ENCODE measurements at places on chromosomes 7 and 10.

DNA sequence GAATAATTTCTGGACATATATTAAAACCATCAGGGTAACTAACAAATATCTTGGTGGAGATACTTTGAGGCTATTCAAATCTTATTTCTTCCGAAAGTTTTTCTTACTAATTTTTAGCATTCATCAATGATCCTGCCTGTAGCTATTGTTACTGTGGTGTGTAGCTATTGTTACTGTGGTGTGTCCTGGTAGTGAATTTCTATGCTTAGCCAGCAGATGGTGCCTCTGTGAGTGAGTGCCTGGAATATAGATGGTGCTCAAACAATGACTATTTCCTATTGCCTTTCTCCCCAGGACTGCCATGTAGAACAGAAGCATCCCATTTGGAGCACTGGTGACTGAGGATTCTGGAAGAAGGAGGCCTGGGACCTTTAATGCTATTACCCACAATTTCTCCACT lies 245.7 kb downstream of the CCSER2 start:
- no peak for DNase-seq

DNA sequence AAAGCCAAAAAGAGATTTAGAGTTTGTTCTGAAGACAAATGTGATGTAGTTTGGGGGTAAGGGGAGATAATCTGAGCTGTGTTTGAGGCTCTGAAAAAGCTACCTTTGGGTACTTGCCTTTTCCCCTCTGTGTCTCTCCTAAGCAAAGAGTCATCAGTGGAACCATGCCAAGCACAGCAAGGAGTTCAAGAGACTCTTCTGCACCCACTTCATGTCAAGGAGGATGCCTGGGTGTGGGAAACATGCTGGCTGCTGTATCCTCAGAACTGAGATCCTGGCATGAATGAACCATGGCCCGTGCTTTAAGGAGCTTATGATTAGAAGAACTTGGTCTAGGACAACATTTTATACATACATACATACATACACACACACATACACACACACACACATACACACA lies 142.9 kb downstream of the NOC3L start:
- no peak for DNase-seq

DNA sequence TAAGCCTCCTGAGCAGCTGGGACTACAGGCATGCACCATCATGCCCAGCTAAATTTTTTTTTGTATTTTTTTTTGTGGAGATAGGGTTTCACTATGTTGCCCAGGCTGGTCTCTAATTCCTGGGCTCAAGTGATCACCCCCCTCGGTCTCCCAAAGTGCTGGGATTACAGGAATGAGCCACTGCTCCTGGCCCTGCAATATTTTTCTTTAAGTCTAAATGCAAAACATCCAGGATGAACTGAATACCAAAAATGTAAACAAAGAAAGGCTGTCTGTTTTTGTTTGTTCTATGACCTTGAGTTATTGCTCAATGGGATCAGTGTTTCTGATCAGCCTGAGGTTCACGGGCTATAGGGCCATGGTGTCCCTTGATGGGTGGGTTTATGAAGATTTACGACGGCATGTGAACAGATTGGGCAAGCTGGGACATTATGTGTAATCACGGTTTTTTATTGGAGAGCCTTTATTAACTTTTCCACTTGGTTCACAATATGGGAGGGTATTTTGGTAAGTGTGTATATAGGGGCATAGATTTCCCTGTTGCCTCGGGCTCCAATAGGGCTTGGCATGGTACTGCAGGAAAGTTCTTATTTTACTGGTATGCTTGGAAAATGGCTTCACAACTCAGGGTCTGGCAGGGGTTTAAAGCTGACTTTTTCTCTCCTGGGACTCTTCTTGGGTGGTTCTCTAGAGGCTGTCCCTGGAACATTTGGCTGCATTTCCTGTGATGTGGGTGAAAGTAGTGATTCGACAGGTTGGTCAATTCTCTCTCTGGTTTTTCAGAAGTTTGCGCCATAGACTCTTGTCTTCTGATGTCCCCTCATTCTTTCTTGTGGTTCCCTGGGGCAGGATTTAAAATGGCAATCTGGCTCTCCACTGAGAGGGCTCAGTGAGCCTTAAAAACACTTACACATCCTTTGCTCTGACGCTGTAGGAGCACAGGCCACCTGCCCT lies 41.6 kb downstream of the MRPS33 start:
- DNase-seq, result peak; percentile 53

- no peak for DNase-seq
Observed at GRCh38 chr10:128065881-128066534, 60.2 kb downstream of the MKI67 start.

GRCh38 chr10:63965846-63966245 lies 444.6 kb downstream of the REEP3 start:
- DNase-seq, result no peak

- no peak for DNase-seq
Observed at GRCh38 chr7:4225361-4225771, 456.7 kb upstream of the FOXK1 start.

DNA sequence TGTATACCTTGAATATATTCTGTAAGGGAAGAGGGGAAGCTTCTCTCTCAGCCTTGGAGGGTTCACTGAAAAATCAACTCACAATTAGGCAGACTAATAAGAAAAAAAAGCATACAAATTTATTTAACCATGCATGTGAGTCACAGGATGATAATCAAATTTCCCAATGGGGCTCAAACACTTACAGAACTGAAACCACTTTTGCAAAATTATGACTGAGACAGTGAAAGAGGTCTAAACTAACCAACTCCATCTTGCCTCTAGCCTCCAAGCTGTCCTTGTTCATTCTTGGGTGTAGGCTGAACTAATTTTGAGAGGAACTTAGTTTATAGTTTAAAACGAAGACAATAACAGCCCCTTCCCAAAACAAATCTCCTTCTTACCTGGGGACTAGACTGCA lies 618.3 kb upstream of the AUTS2 start:
- DNase-seq, result peak; percentile 2

GRCh38 chr10:101189461-101190401 lies 39.5 kb downstream of the LBX1 start:
- DNase-seq, result no peak

DNA sequence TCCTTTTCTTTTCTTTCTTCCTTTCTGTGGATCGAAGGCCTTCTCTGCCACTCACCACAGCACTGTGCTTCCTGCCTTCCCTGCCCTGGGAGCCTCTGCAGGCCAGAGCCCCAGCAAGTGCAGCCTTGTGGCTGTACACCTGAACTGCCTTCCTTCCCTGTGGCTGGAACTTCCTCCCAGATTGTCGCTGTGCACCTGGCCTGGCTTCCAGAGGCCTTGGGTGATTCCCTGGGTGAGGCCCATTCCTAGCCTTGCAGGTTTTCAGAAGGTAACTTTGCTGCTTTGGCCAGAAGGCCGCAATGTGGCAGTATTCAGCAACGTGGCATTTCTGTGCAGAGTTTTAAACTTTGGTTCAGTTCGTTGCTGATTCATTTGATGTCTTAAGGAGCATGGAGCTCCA lies 50.1 kb upstream of the RASGEF1A start:
- DNase-seq, result no peak

- DNase-seq, result no peak
Observed at GRCh38 chr7:158252081-158252836, 335.4 kb downstream of the PTPRN2 start.

DNA sequence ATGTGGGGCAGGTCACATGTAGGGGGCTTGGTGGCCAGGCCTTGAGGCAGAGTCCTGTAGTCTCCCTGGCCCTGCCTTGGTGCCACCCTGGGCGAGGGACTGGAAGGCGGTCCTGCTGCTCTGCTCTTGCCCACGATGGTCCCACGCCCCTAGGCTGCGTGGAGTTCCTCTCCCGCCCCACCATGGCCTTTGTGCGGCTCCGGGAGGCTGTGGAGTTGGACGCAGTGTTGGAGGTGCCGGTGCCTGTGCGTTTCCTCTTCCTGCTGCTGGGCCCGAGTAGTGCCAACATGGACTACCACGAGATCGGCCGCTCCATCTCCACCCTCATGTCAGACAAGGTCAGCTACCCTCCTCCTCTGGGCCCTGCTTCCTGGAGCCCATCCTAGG lies 10.0 kb downstream of the FASTK start:
- no peak for DNase-seq

GRCh38 chr7:143417734-143418383 lies 9.2 kb upstream of the EPHA1 start:
- no peak for DNase-seq

DNA sequence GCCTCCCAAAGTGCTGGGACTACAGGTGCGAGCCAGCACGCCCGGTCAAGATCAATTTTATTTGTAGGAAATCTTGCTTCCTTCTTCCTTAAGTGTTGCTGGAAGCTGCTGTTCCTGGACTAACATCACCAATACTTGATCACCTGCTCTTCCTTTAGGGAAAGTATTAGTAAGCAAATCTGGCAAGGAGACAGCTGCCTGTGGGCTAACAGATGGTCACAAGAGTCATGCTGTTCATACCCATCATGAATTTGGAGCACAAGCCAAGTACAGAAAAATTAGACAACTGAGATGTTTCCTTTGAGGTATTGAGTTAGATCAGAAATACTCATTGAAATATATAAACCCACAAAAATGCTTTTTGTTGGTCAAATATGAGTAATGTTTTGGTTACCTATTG lies 27.9 kb downstream of the BAIAP2L1 start:
- no peak for DNase-seq

- peak; percentile 18 for DNase-seq
Observed at GRCh38 chr10:5971315-5971832, 6.0 kb downstream of the IL15RA start.

DNA sequence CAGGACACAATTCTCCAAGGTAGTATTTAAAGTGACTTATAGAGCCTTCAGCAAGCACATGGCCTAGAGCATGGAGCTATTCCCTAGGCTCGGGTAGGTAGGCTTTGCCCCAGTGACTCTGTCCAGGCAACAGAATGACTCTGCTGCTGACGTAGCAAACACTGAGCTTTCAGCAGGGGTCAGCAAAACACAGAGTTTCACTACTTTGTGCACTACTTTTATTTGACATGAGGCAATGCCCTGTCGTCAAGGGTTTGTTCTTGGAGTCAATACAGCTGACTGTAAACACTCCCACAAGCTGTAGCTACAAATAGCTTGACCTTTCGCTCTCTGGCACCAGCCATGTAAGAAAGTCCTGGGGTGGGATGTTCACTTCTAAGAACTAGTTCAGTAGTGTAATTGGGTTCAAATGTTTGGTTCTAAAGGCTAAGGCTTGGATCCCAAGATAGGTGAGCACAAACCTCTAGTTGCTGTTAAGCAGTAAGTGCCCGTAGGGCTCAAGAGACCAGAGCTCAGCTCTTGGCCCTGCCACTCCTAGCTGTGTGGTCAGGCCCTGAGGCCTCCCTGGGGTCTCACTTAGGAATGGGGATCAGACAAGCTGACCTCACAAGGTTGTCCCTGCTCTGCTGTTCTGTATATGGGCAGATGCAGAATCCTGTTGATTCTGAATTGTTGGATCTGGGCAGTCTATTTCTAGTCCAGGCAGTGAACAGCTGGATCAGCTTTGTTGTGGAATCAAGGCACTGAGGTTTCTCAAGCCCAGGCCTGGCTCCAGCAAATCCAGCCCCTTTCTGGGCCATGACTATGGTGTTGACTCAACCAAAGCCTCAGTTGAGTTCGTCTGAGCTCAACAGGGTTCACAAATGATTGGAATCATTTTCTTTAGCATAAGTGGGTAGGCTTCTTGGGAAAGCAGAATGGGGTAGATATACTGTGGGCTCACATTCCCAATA lies 10.7 kb downstream of the NODAL start:
- DNase-seq, result peak; percentile 55

DNA sequence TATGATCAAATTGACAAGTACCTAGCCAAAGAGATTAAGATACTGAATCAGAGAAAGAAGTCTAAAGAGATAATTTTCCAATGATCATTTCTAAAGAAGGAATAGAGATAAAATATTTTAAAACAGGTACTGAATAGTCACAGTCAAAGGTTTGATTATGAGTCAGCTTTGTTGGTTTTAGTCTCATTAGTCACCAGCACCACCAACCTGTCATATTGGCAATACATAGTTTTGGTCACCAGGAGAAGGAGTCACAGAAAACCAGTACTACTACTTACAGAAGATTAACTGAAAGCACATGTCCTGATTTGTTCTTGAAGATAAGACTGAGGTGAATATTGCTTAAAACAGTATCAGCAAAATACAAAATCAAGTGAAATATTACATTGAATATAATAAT lies 34.6 kb downstream of the ZEB1 start:
- peak; percentile 57 for DNase-seq

DNA sequence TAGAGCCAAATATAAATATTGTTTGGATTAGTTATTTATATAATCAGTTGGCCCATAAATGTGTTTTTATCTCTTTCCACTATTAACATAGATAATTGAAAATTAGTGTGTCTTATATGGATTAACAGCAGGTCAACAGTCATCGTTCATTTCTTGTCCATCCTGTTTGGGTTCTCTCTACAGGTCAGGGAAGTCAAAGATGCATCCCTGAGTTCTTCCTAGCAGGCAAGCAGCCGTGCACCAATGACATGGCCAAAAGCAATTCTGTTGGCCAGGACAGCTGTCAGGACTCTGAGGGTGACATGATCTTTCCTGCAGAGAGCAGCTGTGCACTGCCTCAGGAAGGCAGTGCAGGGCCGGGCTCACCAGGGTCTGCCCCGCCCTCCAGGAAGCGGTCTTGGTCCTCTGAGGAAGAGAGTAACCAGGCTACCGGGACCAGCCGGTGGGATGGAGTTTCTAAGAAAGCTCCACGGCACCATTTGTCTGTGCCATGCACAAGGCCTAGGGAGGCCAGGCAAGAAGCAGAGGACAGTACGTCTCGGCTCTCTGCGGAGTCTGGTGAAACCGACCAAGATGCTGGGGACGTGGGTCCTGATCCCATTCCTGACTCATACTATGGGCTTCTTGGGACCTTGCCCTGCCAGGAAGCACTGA lies 15.9 kb downstream of the FBH1 start:
- DNase-seq, result no peak

DNA sequence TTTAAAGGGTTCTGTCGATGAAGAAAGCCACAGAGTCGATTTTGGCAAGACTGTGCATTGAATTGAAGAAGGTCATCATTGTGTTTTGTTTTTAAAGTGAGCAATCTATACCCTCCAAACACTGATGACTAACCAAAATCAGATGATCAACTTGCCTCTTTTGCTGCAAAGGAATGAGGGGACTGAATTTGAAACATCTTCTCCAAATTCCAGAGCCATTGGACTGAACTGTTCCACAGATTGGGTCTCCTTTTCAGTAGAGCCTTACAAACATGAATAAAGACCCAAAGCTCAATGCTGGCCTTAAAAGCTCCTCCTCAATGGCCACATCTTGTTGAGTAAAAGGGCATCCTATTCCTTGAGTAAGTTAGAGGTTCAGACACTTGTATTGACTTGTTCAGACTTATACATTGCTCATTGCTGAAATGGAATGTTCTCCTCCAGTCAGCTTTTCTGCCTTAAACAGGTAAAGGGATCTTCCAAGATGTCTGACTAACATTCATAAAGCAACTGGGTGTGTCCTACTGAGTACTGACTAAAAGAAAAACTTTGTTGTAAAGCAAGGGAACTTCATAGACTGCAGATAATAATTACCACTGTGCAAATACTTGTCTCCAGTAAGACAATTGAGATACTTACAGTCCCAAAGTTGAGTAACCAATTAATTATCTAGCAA lies 630.6 kb downstream of the KCNMA1 start:
- DNase-seq, result no peak

GRCh38 chr10:103888113-103888841 lies 29.7 kb downstream of the STN1 start:
- peak; percentile 72 for DNase-seq
